Cardiac septum (tissue), 1 donor: ENCODE measurements at places on chromosomes 2 and 18. TPM values are rescaled to one million over a fixed set of nuclear protein-coding genes. Genes with fewer than 3 reads are reported as not detected.

DNA sequence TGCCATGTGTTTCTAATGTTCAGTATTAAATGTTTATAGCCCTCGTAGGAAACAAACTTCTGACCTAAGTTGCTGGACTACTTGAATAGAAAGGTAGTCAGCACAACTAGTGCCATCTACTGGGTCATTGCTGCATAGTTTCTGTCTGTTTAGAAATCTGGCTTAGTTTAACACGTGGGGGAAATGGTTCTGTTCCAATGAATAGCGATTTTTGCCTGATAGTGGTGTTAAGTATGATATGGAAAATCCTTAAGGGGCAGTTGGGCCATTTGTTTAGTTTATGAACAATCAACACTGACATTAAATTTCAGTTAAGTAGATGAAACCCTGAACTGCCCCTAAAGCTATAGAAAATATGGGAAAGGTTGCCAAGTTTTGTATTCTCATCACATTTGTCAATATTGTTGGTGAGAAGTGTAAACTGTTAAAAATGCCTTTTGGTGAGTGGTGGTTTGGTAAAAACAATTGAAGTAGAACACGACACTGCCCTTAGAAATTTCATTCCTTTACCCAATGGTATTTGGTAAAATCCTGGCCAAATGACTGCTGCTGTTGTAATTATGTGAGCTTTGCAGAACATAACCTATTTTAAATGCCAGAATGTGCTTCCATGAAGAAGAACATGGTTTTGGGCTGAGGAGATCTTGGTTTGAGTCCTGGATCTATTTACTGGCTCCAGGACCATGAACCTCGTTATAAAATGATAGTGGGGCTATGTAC, 13.2 kb downstream of the NABP1 start:
- no peak for DNase-seq

DNA sequence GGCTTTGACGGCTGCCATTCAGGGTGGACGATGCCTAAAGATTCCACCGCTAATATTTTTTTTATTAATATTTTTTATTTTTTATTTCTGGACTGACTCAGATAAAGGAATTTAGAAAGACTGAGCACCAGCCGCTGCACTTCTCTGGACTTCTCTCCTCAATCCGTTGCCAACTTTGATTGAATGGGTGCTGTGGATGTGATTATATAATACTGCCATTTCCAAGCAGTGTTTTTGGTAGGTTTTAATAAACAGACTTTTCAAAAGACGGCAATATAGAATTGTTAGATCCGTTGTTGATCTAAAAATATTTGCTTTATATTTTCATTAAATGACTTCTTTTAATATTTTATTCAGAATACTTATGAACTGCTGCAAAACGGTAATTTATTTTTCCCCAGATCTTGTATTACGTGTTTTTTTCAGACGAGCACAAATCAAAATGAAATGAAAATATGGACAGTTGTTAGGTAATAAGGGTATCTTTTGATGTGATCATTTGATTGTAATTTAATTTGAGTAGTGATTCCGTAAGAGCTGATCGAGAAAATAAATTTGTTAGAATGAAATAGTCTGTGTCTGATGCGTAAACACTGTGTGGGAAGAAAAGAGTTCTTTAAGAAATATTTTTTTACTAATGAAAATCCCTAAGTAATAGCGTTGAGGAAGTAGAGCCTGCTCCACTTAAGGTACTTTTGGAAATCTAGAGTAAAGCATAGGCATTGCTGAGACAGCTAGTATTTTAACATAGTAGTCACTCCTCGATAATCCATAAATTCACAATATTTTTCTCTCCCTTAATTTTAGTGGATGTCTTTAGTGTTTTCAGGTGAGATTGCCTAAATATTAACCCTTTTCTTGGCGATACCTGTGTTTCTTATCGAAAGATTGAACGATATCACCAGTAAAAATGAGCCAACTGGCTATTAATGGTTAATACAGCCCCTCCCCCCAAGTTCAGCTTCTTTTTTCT, 4.4 kb downstream of the POU3F3 start:
- no peak for DNase-seq

DNA sequence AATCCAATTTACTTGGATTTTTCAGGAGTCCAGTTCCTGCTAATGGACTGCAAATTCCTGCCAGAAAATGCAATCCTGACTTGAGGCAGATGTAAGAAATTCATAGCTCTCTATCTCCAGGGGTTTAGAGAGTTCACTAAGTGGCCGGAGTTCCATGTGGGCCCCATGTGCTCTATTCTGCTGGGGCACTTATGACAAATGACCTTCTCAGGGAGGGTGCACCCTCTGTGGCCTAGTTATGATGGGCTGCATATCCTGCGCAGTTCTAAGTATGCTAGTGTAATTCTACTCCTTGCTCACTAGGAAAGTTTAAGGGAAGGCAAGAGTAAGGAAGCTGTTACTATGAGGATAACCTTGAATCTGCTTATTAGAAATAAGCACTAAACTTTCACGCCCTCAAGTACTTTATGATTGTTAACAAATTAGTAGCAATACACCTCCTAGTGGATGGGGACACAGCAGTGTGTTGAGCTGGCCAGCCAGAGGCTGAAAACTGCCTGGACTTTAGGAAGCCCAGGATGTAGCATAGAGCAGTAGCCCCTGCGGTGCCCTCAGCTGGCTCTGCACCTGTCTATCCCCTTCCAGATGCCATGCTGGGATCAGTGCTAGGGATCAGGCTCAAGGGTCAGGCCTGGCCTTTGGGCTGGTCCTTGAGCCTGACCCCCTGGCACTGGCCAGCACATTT, 14.4 kb downstream of the SMYD1 start:
- no peak for DNase-seq

The CD207 gene
- 0.16 TPM for total RNA-seq

The ZSWIM2 gene
- not detected for total RNA-seq

The STARD6 gene
- not detected for total RNA-seq

The CAVIN2 gene
- total RNA-seq: 145 TPM

The RAB27B gene
- total RNA-seq: 0.08 TPM

DNA sequence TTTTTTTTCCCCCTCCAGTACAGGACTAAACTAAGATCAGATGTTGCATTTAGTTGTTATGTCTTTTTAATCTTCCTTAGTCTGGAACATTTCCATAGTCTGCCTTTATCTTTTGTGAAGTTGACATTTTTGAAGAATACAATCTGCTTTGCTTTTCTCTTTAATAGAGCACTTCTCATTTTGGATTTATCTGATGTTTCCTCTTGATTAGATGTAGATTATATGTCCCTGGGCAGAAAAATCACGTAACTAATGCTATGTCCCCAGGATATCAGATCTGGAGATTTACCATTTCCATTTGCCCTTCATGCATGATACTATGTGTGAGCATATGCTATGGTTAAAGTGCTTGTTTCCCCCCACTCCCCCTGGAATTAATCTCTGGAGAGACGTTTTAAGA, 6.2 kb downstream of the ZNF638 start:
- DNase-seq: no peak

The GNLY gene
- 2.3 TPM for total RNA-seq

The COPS8 gene
- 86.7 TPM for total RNA-seq

- DNase-seq: no peak
These were observed 1292.2 kb upstream of the ZEB2 start for GRCh38 chr2:145812165-145812554.

DNA sequence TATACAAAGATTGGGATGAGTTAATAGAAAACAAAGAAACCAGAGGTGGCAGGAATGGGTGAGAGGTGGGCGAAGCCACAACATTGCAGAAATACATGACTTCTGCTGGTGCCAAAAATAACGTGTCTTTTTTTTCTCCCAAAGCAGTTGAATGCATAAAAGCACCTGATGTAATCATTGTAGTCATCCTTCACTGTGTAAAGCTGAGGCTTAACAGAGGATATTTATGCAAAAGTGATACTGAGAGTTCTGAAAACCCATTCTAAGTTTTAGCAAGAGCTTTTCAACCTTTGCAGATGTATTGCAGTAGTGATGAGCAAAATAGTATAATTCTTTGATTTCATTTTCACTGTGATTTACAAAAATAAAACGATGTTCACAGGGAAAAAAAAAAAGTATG, 173.0 kb downstream of the PTGR3 start:
- no peak for DNase-seq

- DNase-seq: no peak
These were observed 77.6 kb downstream of the EPC2 start for GRCh38 chr2:148721991-148722777.

The IGFBP2 gene
- 785 TPM for total RNA-seq

DNA sequence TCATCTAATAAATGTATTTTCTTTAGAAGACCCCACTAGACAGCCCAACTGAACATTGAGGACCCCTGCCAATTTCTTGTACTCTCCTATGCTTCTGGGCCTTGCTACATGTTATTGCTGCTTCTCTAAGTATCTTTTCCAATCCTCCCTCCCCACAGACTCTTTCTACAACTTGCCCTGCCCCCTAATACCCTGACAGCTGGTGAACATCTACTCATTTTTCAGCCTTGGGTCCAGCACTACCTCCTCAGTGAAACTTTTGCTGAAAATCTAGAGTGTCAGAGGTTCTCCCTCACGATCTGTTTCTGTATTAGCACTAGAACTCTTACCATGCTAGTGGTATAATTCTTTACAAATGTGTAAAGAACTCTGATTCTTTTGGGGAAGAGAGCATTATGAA, 106.8 kb upstream of the SIX3 start:
- no peak for DNase-seq

DNA sequence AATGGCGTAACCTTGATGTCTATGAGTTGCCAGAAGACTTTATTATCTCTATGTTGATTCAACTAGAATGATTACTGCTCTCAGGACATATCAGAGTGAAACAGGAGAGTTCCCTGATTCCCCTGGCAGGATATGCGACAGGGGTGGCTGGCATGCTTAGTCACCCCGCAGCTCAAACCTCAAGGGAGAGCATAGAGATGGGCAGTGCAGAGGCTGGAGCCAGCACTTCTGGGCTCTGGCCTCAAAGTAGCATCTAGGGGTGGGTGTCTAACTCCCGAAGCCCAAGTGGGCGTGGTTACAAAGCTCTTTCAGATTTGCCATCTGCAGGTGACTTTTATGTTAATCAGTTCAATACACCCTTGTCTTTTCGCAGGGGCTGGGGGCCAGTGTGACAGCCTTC, 391.6 kb downstream of the ADCYAP1 start:
- DNase-seq: no peak

- DNase-seq: no peak
These were observed 5.1 kb downstream of the FER1L5 start for GRCh38 chr2:96647681-96648080.

The CPO gene
- not detected for total RNA-seq

DNA sequence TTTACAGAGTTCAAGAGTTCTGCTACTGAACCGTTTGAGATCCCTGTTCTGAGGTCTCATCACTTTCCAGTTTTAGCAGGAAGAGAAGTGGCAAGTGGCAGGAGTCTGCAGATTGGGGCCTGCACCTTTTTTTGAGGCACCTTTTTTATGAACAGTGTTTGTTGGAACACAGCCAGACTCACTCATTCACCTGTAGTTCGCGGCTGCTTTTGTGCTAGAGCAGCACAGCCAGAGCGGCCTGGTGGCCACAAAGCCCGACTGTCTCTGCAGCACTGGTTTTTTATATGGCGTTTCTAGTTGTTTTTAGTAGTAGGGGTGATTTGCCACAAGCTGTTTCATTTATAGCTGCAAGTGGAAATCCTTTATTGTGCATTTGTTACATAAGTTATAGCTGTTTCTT, 8.6 kb downstream of the ACP1 start:
- DNase-seq: no peak

GRCh38 chr2:38622210-38622609, 19.5 kb upstream of the HNRNPLL start:
- no peak for DNase-seq

DNA sequence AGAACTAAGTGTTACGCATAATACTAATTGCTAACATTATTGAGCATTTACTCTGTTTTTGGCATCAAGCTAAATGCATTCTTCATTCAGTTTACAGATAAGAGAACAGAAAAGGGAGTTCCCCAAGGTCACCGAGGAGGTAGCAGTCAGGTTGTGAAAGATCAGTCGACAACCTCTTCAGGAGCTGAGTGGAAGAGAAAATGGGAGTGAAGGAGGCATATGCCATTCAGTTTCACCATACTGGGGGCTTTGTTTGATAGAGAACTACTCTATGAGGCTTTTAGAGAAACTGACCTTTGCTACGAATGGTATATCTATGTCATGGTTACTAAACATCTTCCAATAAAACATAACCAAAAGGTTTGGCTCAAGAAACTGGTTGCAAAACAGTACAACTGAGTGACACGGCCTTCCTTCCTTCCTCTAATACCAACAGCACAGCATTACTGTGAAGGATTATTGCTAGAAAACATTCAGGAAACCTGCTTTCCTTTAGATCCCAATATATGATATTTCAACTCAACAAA, 112.1 kb downstream of the RBMS1 start:
- DNase-seq: no peak

The CNTNAP5 gene
- not detected for total RNA-seq

GRCh38 chr18:25230658-25231326, 121.2 kb downstream of the ZNF521 start:
- DNase-seq: peak; percentile 85

The DNER gene
- 1.00 TPM for total RNA-seq

- no peak for DNase-seq
These were observed 245.2 kb downstream of the CYRIA start for GRCh38 chr2:16420421-16420820.

DNA sequence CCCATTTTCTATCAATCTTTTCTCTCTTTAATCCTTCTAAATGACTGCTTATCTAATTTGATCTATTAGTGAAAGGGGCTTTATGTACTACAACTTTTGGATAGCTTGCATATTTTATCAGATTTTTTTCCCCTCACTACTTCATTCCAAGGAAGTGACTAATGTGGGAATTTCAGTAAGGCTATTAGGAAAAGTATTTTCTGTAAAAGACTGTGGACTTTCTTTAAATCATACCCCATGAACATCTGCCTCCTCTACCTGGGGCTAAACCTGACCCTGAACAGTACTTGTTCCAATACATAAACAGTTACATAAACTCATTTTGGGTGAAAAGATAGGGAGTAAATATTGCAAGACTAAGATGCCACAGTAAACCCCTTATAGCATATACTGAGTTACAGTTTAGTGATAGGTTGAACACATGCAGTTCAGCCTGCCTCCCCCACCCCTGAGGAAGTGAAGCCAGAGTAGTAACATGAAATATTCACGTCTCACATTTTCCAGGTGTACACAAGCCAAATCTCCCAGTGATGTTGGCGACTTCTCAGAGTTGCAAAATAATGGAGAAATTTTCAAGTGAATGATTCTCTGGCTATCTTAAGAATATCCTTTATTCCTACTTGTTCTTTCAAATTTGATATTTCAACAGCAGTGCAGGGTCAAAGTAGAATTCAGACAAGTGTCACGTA, 590.9 kb upstream of the ZEB2 start:
- no peak for DNase-seq

- DNase-seq: peak; percentile 38
These were observed 79.8 kb downstream of the MYT1L start for GRCh38 chr2:2251255-2251654.

The FAHD2B gene
- 19.3 TPM for total RNA-seq

The GATA6 gene
- total RNA-seq: 76.2 TPM

The PLGLB1 gene
- total RNA-seq: 3.2 TPM

The B3GNT7 gene
- 5.4 TPM for total RNA-seq
